ENCODE measurements at places on chromosomes 7 and 10. TPM values are rescaled to one million over a fixed set of nuclear protein-coding genes. Genes with fewer than 3 reads are reported as not detected.

The PDZD8 gene
- 29.2 TPM for total RNA-seq

The VWC2 gene
- 0.10 TPM for total RNA-seq

The FAM237B gene
- total RNA-seq = not detected

The LRRC17 gene
- 11.1 TPM for total RNA-seq

The LEP gene
- total RNA-seq = 5.2 TPM

The TEX47 gene
- not detected for total RNA-seq

The PAX4 gene
- total RNA-seq = not detected

The SPDYE16 gene
- total RNA-seq = 0.10 TPM

The CCL26 gene
- 0.97 TPM for total RNA-seq

The EGR2 gene
- 3.0 TPM for total RNA-seq

The TRIM50 gene
- not detected for total RNA-seq

The SUN3 gene
- total RNA-seq = not detected

The TMEM140 gene
- 8.8 TPM for total RNA-seq

The ACHE gene
- total RNA-seq = 2.8 TPM

The GIMAP2 gene
- 8.3 TPM for total RNA-seq

- no peak for DNase-seq
Observed at GRCh38 chr7:33778195-33778594, 127.1 kb upstream of the BMPER start.

GRCh38 chr7:75988568-75989499 is 5.6 kb downstream of the TMEM120A start:
- DNase-seq = no peak

DNA sequence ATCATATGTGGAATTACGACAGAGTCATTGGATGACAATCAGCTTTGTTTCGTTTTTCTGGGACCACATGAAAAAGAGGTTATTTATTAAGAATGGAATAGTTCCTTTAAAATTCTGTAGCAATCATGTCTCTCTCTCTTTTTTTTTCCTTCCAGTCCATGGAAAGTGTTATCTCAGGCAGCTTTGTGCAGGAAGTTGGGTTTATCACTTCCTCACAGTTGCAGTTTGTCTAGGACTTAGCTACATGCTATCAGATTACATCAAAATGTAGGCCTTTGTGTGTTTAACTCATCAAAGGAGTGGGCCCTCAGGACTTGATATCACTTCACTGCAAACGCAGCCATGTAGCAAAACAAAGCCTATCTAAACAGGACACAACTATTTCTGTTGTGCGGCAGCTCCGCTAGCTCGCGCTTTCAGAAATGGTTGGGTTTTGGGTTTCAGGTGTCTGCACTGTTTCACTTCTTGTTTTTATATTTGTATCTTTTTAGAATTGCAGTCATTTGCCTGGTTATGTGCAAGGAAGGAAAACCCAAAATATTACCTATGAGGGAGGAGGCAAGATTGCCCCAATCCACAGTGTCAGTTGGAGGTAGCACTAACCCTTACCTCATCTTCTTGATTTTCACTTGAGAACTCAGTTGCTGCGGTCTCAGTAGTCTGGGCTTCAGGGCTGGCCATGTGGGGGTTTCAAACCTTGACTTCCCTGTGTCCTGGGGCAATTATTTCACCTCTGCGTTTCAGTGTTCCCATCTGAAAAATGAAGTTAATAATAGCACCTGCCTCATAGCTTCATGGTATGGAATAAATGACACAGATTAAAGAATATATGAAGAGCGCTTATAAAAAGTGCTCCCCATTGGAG is 66.7 kb downstream of the HHEX start:
- DNase-seq = no peak

DNA sequence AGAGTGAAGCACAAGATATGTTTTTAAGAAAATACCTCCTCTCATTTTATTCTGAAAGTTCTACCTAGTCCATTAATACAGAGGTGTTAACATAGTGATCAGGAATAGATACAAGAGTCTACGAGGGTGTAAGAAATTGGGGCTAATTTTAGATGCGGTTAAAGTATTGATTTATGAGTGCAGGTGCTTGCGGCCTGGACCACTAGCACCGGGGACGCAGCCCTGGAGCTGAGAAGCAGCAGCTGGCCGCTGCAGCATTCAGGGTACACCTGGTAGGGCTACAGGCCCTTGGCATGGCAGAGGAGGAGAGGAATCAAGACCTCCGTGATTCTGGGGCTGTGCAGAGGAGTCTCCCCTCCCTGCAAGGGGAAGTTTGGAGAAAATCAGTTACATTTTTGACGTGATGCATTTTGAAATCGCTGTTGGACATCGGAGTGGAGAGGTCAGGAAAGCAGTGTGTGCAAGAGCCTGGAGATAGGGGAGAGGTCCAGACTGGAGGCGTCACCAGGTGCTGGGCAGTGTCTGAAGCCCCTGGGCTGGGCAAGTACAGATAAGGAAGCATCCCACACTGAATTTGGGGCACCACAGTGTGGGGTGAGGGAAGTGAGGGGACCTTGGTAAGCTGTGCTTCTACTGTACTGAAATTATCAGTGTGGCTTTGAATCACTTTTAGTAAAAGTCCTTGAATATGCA is 112.3 kb downstream of the VWC2 start:
- DNase-seq = no peak

DNA sequence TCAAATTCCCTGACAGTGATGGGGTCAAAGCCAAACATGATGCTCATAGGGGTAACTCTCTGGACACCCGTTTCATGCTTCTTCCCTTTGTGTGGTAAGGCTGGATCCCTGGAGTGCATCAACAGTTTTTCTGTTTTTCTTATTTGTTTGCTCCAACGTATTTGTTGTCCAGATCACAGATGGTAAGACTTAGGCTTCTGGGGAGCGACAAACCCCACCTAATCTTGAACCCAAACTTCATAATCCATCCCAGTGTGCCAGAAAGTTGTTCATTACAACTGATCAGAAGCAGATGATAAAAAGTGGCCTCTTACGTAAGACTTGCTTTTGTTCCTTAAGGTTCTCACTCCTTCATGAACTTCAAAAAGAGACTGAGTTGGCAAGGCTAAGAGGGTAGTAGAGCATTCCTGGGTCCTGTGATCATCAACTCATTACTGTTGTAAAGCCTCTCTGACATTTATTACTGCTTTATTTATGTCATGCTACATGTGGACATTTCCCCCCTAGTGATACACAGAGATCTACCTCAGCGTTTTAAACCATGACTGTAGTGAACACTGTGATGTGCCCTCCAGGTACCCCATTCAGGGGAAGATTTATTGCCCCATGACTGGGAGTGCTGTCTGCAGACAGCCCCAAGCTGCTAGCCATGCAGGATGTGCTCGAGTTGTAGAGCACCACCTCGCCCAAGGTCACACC is 125.6 kb downstream of the CCDC71L start:
- no peak for DNase-seq

- DNase-seq = no peak
Observed at GRCh38 chr7:14759785-14760184, 142.8 kb downstream of the DGKB start.

- DNase-seq = no peak
Observed at GRCh38 chr10:112983444-112984056, 33.5 kb downstream of the TCF7L2 start.

DNA sequence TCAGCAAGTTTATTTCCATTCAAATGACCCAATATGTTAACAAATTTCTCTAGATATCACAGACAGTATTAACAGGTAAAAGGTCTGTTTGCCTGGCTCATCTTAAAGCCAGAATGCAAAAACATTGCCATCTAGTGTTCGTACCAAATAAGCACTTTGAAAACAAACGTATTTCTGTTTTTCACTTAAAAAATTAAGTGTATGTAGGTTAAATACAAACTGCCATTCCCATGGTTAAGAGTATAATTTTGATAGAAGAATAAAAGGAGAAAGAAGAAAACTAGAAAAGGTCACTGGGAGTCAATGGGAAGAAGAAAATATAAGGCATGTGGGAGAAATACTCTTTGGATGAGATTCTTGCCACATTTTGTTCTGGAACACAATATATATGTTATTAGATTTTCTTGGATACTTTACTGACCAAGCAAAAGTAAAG is 51.0 kb downstream of the ORC5 start:
- DNase-seq = no peak

DNA sequence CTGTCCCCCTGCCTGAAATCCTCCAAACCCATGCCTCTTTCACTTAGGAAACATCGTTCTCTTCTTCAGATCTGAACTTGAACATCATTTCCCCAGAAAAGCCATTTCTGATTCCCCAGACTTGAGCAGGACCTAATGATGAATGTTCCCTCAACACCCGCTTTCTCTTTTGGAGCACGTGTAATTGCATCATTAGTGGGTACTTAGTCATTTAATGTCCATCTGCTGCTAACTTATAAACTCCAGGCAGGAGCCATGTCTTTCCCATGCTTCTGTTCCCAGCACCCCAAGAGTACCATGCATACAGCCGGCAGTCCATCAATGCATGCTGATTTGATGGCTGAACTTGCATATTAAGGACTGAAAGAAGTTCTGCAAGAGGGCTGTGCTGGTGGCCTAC is 36.5 kb upstream of the ECHDC3 start:
- DNase-seq = no peak

GRCh38 chr7:148915211-148915610 is 31.1 kb upstream of the EZH2 start:
- no peak for DNase-seq

DNA sequence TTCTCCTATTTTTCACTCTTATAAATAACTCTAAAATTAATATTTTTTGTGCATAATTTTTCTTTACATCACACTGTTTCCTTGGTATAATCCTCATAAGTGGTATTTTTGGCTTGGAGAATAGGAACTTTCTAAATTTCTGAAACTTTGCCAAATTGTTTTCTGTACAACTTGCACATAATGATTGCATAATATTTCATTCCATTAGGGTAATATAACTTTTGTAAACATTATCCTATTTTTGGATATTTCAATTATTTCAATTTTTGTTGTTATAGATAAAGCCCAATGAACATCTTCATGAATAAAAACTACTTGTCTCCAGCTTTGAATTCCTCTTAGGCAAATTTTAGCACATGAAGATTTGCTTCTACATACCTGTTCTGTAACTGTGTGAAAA is 135.9 kb downstream of the ELAPOR2 start:
- no peak for DNase-seq

DNA sequence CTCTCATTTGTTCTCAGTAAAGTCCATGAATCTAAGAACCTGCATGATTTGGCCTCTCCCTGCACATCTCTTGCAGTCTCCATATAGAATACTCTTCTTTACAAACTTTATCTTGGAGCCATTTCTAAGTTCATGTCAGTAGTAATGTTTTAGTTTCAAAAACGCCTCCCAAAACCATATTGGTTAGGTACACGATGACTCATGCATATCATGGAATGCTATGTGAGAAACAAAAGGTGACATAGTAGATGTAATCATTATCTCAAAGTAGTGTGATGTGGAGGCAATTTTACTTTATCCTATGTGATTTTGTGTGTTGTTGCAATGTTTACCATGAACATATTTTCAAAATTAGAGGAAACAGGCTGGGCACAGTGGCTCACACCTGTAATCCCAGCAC is 520.7 kb downstream of the KCNMA1 start:
- no peak for DNase-seq

DNA sequence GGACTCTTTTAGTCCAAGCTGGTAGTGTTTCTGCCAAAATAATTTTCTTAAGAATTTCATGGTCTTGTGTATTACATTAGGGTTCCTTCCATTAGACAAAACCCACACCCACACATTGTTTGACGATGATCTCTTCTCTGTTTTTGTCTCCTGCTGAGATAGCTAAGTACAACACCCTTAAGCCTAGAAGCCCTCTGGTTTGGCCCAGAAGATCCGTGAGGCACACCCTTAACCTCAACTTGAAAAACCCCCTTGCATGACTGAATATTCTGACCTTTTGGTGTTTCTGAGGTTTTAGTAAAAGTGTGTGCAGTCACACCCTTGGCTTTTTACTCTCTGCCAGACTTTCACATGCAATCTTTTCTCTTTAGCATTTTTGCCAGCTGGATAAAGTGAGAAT is 29.3 kb upstream of the ERCC6 start:
- no peak for DNase-seq

- DNase-seq = no peak
Observed at GRCh38 chr7:69994886-69995542, 396.7 kb downstream of the AUTS2 start.

DNA sequence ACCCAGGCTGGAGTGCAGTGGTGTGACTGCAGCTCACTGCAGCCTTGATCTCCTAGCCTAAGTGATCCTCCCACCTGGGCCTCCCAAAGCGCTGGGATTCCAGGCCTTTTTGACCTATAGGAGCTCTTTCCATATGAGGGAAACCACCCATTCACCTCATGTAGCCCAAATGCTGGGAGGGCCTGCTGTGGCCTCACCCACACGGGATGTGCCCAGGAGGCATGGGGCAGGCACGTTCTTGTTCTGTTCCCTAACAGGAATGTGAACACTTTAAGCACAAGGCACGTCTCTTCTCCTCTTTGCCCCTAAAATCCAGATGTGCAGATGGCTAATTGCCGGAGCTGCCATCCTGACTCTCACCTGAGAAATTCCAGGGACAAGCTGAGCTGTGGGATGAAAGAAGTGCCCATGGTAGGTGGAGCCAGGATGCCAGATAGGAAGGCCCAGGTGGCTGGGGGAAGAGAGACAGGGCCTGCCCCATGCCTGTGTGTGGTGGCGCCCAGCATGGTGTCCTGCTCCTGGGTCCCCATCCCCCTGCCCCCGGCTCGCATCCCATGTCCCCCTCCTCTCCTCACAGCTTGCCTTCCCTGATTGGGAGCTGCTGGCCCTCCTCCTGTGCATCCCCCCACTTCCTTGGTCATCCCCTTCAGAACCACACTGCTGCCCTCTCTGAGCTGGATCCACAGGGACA is 17.3 kb downstream of the CAMK2B start:
- DNase-seq = no peak

GRCh38 chr10:76548716-76549115 is 1088.9 kb downstream of the KCNMA1 start:
- no peak for DNase-seq

GRCh38 chr7:158602905-158603772 is 15.5 kb upstream of the PTPRN2 start:
- no peak for DNase-seq

- no peak for DNase-seq
Observed at GRCh38 chr10:62726142-62726541, 78.4 kb upstream of the ADO start.
